ENCODE measurements at places on chromosomes 16 and 17. TPM values are rescaled to one million over a fixed set of nuclear protein-coding genes. Genes with fewer than 3 reads are reported as not detected.

DNA sequence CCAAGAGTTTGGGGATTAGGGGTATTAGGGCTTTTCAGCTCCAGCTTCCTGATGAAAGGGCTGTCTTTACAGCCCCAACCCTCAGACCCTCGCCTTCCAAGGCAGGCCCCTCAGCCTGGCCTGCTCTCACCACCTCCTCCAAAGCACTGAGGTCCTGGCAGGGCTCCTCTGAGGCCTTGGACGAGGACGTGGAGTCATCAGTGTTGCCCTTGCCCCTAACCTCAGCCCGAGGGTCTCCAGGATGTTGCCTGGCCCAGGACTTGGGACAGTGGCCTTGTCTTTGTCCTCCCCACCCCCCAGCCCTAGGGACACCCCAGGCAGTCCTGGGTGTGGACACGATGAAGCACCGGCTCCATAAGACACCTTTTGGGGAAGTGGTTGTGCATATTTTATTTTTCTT lies 28.2 kb downstream of the B9D1 start:
- no peak for DNase-seq
- H3K27ac ChIP-seq, result no peak overlapping the region
- no peaks in the 10 kb centered on the region for H3K36me3 ChIP-seq
- peaks cover 5% of the 10 kb centered on the region for H3K27me3 ChIP-seq

- H3K4me1 ChIP-seq, result no peaks in the 10 kb centered on the region
- H3K27me3 ChIP-seq, result peaks cover 8% of the 10 kb centered on the region
Observed at GRCh38 chr16:24499193-24499814, 40.1 kb upstream of the RBBP6 start.

DNA sequence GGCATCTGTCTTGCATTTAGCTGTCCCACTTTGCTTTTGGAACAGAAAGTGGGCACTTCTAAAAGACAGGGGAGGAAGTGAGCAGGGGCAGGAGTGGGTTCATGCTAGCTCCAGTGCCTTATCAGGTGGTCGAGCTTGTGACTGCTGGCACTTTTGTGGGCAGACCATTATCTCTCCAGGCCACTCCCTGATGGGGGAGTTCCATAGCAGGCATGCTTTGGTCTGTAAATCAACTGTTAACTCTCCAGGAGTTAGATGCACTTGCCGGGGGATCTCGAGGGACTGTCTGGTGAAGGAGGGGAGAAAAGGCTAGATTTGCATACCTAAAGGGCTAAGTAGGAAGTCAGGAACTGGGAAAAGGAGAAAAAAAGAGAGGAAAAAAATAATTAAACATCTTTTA lies 9.3 kb upstream of the CARD14 start:
- DNase-seq, result no peak
- H3K4me3 ChIP-seq, result no peak overlapping the region
- peaks cover 2% of the 10 kb centered on the region for H3K36me3 ChIP-seq

GRCh38 chr16:55836158-55836611 lies 3.3 kb upstream of the CES1 start:
- H3K4me3 ChIP-seq, result no peak overlapping the region
- H3K36me3 ChIP-seq, result no peaks in the 10 kb centered on the region
- H3K27me3 ChIP-seq, result peaks cover 7% of the 10 kb centered on the region
- H3K27ac ChIP-seq, result no peak overlapping the region
- DNase-seq, result no peak
- peaks cover 5% of the 10 kb centered on the region for H3K4me1 ChIP-seq

DNA sequence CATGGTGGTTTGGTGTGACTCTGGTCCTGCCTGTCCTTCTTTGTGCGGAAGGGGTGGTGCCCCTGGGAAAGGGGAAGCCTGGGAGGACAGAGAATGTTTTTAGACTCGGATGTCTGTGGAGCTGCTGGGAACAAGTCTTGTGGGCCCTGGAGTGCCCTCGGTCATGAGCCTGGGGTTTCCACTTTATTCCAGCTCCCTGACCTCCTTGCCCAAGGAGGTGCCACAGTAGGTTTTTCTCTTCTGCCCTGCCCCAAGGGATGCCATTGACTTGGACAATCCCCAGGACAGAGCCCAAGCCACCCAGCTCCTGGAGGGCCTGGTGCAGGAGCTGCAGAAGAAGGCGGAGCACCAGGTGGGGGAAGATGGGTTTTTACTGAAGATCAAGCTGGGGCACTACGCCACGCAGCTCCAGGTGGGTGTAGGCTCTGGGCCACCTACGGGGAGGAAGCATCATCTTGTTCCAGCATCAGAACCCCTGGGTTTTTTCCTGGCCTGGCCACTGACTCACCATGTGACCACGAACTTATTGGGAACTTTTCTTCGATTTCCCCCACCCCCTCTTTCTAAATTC lies 1.4 kb downstream of the STAT5A start:
- H3K27me3 ChIP-seq, result no peaks in the 10 kb centered on the region
- H3K36me3 ChIP-seq, result peaks cover 31% of the 10 kb centered on the region
- peaks cover 50% of the 10 kb centered on the region for H3K4me1 ChIP-seq
- H3K4me3 ChIP-seq, result peak overlapping the region; percentile 89

DNA sequence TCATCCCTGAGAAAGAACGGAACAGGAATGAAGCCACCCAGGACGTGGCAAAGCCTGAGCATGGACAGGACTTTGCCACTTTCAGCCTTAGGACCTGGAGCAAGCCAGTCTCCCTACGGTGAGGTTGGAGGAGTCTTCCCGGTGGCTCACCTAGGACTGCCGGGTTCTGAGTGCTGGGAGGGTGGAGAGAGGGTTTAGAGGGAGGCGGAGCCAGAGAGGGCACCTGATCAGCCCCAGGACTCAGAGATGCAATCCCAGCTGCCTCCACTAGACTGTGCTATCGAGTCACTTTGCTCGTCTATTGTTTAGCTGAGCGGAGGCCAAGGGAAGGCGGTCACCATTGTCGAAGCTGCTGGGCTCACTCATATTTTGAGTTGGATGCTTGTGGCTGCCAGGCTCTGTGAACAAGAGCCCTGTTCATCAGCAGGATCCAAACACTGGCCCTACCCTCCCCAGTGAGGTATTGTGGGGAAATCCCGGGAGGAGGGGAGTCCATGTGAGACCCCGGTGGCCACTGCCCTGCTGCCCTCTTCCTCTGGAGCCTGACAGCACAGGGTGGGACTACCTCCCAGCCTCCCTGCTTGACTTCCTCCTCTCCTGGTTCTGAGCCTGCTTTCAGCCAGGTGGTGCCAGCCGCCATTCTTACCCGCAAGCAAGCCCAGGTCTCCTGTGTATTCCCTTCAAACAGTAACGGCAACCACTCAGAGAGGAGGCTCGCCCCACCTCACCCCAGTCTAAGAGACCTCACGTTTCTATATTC lies 7.0 kb downstream of the KRT14 start:
- no peaks in the 10 kb centered on the region for H3K4me1 ChIP-seq
- H3K27me3 ChIP-seq, result peaks cover 17% of the 10 kb centered on the region
- peak; percentile 84 for DNase-seq

GRCh38 chr17:48056246-48056745 lies 8.1 kb downstream of the NFE2L1 start:
- peak overlapping the region; percentile 53 for H3K27ac ChIP-seq
- DNase-seq, result no peak
- peaks cover 79% of the 10 kb centered on the region for H3K36me3 ChIP-seq

DNA sequence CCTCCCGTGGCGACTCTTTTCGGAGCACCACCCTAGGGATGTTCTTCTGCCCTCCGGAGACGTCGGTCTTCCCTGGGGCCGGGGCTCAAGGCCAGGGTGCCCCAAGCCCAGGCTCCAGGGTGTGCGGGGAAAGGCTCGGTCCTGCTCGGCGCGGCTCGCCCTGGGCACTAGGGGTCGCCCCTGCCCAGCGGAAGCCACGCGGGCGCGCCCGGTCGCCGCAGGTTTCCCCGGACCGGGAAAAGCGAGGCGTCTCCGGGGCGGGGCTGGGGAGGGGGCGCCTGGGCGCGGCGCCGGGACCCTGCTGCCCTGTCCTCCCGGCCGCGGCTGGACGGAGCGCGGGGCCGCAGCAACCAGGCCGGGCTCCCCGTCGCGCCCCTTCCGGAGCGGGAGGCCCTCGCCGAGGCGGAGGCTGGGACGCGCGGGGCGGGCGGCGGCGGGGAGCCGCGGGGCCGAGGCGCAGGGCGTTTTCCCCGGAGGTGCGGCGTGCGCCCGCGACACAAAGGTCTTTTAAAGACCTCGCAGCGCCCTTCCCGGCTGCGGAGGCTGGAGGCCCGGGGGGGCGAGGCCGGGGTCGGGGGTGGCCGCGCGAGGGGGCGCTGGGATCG lies 76.4 kb downstream of the MRC2 start:
- peaks cover 11% of the 10 kb centered on the region for H3K4me1 ChIP-seq

DNA sequence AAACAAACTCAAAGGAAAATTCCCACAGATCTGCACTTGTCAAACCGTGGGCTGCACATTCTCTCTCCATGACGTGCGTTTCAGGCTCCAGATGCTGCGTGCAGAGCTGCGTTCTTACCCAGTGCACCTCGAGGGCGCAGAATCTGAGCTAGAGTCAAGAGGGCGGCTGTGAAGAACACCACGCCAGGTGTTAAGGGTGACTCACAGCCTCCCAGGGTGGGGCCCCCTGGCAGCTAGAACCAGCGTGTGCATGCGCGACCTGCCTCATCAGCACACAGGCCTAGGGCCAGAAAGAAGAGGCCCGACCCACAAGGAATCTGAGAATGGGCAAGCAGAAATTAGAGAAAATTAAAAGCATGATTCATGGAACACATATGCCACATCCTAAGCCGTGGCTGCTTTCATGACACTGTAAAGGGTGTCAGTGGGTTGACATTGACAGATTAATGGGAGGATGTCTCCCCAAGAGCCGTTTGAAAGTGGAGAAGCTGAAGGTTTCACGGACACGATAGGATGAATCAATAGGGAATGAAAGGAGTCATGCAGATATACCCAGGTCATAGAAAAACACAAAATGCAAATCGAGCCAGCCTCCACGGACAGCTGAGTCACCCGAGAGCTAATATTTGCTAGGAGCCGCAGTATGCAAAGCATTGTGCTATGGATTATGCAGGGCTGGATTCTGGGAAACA lies 29.0 kb downstream of the MARCHF10 start:
- H3K4me1 ChIP-seq, result no peaks in the 10 kb centered on the region
- peaks cover 4% of the 10 kb centered on the region for H3K27me3 ChIP-seq
- H3K4me3 ChIP-seq, result no peak overlapping the region
- no peak for DNase-seq

DNA sequence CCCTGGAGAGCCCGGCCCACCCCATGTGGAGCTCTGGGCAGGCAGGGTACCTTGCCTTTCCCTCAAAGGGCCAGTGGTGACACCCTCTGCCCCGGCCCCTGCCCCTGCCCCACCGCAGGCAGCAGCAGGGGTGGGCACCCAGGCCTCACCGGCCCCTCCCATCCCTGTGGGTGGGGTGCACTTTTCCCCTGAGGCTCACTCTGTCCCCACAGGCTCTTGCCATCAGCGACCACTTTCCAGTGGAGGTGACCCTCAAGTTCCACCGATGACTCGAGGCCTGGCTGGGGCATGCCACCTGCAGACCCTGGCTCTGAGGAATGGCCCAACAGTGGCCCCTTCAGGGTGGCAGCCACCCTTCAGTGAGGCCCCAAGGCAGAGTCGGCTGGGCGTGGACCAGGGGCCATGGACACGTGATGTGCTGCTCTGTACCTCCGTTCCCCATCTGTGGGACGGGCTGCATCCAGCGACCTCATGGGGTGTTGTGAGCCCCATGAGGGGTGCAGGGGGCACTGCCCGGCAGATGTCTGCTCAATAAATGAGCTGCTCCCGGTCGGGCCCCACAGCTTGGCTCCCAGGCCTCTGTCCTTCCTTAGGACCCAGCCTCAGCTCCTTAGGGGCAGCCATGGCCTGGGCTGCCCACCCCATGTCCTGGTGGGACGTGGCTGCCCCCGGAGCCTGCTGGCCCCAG lies 2.0 kb downstream of the DNASE1L2 start:
- H3K4me3 ChIP-seq, result no peak overlapping the region
- H3K4me1 ChIP-seq, result peaks cover 2% of the 10 kb centered on the region
- no peaks in the 10 kb centered on the region for H3K27me3 ChIP-seq
- peaks cover 25% of the 10 kb centered on the region for H3K36me3 ChIP-seq

The SLC6A2 gene
- not detected for total RNA-seq

The KRT31 gene
- total RNA-seq, result not detected

The CBX1 gene
- 68.2 TPM for total RNA-seq

The ARSG gene
- total RNA-seq, result 9.1 TPM

The NT5M gene
- 9.0 TPM for total RNA-seq

The PRSS27 gene
- 0.70 TPM for total RNA-seq

The ESRP2 gene
- not detected for total RNA-seq

The TBC1D3H gene
- not detected for total RNA-seq
